Ascending aorta (tissue), 2 donors: ENCODE measurements at places on chromosomes 3 and 15. TPM values are rescaled to one million over a fixed set of nuclear protein-coding genes. Genes with fewer than 3 reads are reported as not detected.

GRCh38 chr15:36898536-36899126 lies 201.7 kb downstream of the MEIS2 start:
- H3K4me3 ChIP-seq: no peak overlapping the region
- no peak overlapping the region for H3K27ac ChIP-seq
- no peak for DNase-seq
- H3K4me1 ChIP-seq: no peaks in the 10 kb centered on the region
- no peaks in the 10 kb centered on the region for H3K27me3 ChIP-seq

DNA sequence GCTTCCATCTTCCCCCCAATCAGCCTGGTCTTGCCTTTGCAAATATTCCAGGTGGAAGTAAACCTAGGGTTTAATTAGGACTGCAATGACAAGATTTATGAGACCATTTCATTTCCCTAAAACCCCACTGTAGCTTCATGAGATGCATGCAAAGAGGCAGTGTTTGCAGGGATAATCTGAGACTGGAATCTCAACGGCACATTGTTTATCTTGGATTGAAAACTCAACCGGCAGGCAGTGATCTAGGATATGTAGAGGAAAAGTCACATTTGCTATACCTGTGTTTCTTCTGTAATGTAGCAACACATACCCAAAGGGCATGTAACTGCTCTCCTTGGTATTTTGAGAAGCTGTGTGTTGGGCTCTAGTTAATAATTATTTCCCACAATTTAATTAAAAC lies 18.7 kb upstream of the CLSTN2 start:
- H3K27ac ChIP-seq: no peak overlapping the region
- H3K36me3 ChIP-seq: no peaks in the 10 kb centered on the region
- no peaks in the 10 kb centered on the region for H3K27me3 ChIP-seq

DNA sequence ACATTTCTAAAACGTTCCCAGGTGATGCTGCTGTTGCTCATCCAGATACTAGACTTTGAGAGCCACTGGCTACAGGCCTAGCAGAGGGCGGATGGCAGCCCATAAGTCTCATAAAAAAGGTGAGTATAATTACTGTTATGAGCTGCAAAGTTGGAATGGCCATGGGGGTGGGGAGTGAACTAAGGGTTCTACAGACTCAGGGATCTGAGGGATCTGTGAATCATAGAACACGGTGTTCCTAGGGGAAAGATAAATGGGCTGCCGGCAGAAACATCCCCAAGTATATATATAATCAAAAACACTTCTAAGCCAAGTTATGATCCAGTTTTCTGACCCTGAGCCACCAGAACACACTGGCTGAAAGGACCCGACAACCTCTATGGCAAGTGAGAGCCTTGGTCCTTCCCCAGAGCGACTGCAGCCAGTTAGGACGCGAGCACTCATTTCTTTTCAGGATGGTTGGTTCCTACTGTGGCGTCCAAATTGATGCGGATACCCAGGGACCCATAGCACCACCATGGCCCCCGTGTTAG lies 7.9 kb upstream of the SYNM start:
- DNase-seq: no peak
- no peak overlapping the region for H3K27ac ChIP-seq
- no peaks in the 10 kb centered on the region for H3K4me1 ChIP-seq
- no peaks in the 10 kb centered on the region for H3K36me3 ChIP-seq

The CPLX3 gene
- not detected for total RNA-seq

DNA sequence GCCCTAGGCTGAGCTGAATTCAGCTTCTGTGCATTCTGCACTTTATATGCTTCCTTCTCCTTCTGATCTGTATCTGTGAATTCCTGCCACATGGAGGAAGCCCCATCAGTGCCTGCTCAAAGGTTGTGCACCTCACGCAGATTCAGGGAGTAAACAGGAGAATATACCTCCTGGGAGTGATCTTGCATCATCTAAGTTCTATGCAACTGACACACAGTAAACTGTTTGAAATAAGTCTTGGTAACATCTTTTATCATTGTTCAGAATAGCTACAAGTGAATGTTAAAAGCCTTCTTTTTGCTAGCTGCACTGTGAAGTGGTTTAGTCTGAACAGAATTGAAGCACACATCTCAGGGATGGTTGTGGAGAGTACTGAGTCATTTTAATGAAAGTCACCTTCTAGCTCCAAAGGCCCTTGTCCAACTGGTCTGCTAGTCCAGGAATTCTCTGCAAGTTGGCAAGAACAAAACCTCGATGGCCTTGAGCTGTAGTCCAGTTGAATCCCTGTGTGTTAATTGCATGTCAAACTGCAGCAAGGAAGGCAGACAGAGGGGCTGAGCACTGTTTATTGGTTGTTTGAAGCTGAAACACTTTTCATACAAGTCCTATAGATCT lies 215.0 kb downstream of the WNT5A start:
- no peak overlapping the region for H3K27ac ChIP-seq
- no peak overlapping the region for H3K4me3 ChIP-seq
- no peaks in the 10 kb centered on the region for H3K36me3 ChIP-seq
- H3K27me3 ChIP-seq: no peaks in the 10 kb centered on the region
- H3K4me1 ChIP-seq: no peaks in the 10 kb centered on the region
